ENCODE measurements at places on chromosomes 13 and 19.

- no peak for DNase-seq
Observed at GRCh38 chr13:22399801-22400420, 729.0 kb downstream of the FGF9 start.

- DNase-seq = no peak
Observed at GRCh38 chr19:29445246-29445645, 80.5 kb upstream of the VSTM2B start.

- peak; percentile 94 for DNase-seq
Observed at GRCh38 chr19:14139944-14140343, 3.6 kb upstream of the ASF1B start.

- no peak for DNase-seq
Observed at GRCh38 chr13:93248627-93249047, 22.0 kb downstream of the GPC6 start.

DNA sequence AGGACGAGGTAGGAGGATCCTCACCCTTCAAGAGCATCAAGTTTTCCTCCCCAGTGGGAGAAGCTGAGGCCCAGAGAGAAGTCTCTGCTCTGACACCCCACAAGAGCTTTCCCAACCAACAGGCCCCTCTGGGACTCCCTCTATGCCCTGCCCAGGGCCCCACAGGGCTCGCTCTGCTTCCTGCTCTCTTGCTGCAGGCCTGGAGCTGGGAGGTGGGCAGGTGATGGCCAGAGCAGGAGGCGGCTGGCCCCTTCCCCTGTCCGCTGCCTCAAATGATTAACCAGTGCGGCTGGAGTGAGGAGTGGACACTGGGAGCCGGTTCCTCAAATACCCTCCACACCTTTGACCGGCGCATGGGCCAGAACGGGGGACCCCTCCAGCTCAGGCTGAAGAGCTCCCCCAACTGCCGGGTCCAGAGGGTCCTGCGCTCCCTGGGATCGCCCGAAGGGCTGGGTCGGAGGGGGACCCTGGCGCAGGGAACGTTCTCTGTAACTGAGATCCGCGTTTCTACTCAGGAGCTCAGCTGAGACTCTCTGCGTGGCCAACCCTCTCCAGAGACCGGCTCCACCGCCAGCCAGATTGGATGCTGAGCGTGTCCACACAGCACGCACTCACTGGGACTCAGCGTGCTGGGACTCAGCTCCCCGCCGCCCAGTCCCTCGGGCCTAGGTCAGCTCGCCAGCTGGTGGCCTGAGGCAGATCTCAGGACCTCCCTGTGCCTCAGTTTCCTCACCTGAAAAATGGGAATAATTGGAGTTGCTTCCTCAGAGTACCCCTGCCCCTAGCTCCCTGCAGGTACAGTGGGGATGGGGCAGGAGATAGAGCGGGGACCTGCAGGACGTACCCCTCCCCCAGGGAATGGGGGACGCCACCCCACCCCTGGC, 6.7 kb upstream of the ONECUT3 start:
- no peak for DNase-seq

DNA sequence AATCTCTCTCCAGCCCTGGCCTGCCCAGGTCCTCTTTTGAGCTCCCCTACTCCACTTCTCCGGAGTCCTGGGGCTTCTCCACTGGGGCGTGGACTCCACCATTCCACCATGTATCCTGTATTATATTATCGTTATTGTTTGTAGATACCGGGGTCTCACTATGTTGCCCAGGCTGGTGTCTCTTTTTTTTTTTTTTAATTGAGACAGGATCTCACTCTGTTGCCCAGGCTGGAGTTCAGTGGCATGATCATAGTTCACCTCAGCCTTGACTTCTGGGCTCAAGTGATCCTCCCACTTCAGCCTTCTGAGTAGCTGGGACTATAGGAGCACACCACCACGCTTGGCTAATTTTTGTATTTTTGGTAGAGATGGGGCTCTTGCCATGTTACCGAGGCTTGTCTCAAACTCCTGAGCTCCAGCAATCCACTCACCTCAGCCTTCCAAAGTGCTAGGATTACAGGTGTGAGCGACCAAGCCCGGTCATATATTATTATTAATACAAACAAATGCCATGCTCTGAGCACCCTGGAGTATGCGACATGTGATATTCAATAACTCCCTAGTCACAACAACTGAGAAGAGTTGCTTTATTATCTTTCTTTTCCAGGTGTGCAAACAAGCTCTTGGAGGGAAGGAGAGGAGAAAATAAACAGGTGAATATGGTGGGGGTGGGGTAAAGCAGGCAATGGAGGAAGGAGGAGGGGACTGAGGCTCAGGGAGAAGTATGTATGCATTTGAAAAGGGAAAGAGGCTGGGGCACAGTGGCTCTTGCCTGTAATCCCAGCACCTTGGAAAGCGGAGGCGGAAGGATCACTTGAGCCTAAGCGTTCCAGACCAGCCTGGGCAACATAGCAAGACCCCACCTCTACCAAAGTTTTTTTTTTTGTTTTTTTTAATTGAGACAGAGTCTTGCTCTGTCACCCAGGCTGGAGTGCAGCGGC, 2.8 kb upstream of the CERS4 start:
- DNase-seq = no peak

- no peak for DNase-seq
Observed at GRCh38 chr13:62598708-62599107, 1183.1 kb upstream of the PCDH20 start.

GRCh38 chr19:27846944-27847343, 1366.0 kb downstream of the UQCRFS1 start:
- DNase-seq = no peak

GRCh38 chr19:19256072-19256969, 16.8 kb downstream of the TM6SF2 start:
- DNase-seq = no peak

DNA sequence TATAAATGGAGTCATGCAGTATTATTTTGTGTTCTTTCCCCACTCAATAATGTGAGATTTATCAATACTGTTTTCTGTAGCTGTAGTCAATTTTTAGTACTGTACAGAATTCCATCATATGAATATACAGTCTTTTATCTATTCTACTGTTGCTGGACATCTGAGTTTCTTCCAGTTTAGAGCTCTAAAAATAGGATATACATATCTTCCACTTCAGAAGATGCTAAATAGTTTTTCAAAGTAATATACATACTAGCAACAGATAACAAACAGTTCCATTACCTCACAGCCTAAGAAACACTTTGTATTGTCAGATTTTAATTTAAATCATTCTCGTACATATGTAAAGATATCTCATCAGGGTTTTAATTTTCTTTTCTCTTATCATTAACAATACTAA, 149.6 kb downstream of the UGGT2 start:
- no peak for DNase-seq

DNA sequence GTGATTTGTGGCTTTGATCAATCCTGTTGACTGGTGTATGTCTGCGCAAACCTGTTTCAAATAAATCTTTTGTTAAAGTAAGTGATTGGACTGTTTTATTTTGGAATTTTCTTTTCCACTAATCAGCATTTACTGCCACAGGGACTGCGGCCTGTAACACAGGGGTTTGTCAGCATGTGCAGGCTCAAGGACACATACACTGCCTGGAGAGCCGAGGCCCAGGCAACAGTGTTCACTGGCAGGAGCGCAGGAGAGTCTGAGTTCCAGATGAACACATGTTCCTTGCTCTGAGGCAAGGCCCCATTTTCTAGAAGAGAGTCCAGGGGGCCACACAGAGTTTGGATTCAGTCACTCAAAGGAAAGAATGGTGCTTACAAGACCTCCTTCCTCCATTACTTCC, 26.0 kb downstream of the SHISA2 start:
- DNase-seq = no peak

DNA sequence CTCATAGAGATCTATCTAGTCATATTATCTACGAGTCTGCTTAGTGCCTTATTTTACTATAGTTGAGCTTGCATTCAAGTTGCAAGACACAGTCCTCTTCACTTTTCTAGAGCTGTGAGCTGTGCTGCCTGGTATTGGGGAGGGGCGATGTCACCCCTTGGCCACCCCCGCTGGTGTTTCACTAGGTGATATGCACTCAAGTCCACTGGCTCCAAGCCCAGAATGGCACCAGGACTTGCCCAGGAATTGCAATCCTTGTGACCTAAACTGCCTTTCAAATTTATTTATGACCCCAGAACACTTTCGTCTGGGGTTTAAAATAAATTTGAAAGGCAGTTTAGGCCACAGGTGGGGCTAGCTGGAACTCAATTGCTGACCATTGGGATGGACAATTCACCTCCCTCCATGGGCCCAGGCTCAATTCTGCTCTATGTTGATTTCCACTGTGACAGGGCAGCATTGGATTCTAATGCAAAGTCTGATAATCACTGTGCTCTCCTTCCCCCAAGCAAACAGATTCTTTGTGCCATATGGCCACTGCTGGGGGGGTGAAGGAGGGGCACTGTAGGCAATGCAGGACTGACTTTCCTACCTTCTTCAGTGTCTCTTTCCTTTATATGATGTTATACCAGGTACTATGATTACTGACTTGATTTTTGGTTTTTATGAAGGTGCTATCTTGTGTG, 1244.2 kb upstream of the MIR17HG start:
- no peak for DNase-seq

GRCh38 chr19:16324384-16325160, at the start of gene KLF2:
Gene KLF2, plus strand, starts transcription at chr19:16324826. Its CDS starts 98 bp downstream, at chr19:16324924.
- DNase-seq = peak; percentile 79

DNA sequence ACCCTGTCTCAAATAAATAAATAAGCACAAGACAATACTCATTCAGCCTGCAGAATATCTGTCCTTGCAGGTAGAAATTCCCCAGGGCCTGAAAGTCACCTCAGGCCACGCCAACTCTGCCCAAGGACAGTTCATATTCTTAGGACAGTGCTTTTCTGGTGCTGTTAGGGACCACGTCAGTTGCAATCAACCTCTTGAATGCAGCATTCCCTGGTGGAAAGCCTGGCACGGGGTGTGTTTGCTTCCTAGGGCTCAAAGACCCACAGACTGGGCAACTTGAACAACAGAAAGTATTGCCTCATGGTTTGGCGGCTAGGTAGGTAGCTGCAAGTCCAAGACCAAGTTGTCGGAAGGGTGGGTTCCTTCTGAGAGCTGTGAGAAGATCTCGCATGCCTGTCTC, 160.3 kb downstream of the KCTD15 start:
- no peak for DNase-seq

- DNase-seq = peak; percentile 18
Observed at GRCh38 chr13:52599037-52599847, 43.0 kb upstream of the HNRNPA1L2 start.

- peak; percentile 40 for DNase-seq
Observed at GRCh38 chr13:112066624-112067004, 335 bp upstream of the SOX1 start.

- DNase-seq = no peak
Observed at GRCh38 chr13:97875218-97875617, 78.3 kb upstream of the IPO5 start.

DNA sequence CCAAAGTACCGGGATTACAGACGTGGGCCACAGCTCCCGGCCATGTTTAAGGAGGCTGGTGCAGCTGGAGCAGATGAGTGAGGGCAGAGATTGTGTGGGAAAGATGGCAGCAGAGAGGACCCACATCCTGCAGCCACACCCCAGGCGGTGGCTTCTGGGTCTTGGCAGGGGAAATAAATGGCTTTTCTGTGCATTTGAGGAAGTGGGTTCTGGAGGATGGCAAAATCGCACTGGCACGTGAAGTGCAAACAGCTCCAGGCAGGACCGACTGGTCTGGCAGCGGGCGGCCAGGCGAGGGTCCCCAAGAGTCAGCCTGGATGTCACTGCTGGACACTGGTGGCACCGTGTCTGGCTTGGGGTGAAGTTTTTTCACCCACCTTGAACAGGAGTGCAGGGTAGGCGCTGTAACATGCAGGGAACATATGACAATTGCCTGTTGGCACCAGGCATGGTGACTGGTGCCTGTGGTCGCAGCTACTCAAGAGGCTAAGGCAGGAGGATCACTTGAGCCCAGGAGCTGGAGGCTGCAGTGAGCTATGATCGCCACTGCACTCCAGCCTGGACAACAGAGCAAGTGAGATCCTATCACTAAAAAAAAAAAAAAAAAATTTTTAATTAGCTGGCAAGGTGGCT, 8.4 kb downstream of the B3GNT3 start:
- peak; percentile 25 for DNase-seq

DNA sequence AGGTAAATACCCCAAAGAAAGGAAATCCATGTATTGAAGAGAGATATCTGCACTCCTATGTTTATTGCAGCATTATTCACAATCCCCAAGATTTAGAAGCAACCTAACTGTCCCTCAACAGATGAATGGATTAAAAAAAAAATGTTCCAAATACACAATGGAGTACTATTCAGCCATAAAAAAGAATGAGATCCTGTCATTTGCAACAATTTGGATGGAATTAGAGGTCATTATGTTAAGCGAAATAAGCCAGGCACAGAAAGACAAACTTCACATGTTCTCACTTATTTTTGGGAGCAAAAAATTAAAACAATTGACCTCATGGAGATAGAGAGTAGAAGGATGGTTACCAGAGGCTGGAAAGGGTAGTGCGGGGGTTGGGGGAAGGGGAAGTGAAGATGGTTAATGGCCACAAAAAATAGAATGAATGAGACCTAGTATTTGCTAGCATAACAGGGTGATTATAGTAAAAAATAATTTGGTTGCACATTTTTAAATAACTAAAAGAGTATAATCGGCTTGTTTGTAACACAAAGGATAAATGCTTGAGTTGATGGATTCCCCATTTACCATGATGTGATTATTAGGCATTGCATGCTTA, 9.7 kb upstream of the ZNF709 start:
- DNase-seq = no peak

DNA sequence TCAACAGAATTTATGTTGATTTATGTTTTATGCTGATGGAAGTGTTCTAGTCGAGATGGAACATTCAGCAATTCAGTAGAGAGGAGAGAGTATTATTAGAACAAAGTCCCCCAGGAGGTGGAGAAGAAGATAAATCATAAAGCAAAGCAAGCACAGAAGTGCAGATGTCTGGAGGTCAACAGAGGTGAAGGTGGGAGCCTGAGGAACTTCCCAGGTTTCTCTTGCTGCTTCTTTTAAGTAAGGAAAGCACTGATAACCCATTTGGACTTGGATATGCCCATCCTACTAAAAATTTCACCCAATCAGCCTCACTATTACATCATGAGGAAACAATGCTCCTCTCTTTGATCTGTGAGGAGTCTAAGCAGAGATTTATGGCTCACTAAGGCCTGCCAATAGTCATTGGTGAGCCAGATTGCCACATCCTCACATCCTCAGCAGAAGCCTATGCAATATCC, 98.8 kb downstream of the EPSTI1 start:
- DNase-seq = no peak

All from foreskin melanocyte (primary cell).